ENCODE measurements at places on chromosomes 7 and 10.

GRCh38 chr10:52463826-52464225 is 149.7 kb downstream of the DKK1 start:
- no peak for DNase-seq

- no peak for DNase-seq
Measured at GRCh38 chr10:76451911-76452310, 1020.5 kb downstream of the LRMDA start.

- no peak for DNase-seq
Measured at GRCh38 chr10:14930610-14931009, 23.3 kb downstream of the DCLRE1C start.

DNA sequence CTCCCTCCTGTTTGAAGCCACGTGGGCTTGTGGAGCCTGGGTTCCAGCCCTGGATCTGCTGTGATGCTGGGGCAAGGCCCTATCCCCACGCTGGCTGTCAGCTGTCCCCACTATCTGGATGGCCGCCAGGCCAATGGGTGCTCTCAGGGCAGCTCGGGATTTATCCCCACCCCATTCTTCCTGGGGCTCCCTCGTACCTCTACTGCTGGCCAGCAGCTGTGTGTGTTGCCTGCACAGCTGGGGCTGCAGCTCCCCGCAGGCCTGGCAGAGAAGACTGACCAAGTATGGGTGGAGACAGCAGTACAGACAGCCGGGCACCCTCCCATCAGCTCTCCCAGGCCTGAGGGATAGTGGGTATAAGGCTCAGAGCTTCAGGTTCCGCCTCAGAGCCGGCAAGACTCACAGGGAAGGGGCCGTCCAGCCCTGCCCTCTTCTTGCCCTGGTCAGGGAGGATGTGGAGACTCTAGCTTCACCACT is 13.6 kb downstream of the CLIP2 start:
- DNase-seq = no peak

- DNase-seq = no peak
Measured at GRCh38 chr10:29358010-29358616, 69.2 kb downstream of the LYZL1 start.

DNA sequence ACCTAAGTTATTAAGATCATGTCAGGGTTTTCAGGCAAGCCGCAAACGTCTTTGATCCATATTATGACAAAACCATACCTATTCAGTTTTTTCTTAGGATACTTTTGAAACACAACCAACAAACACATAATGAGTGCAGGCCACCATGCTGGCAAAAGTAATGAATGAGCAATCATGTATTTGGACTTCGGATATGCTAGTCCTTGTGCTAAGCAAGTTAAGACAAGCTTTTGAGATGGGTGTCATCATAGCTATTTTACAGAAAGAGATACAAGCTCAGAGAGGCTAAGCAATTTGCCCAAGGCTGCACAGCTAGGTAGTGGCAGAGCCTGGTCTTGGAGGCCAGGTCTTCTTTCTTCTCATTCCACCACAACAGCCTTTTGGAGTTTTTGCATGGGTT is 12.5 kb upstream of the KCNK18 start:
- no peak for DNase-seq

GRCh38 chr10:43655311-43655710 is 6.6 kb upstream of the ZNF32 start:
- no peak for DNase-seq

DNA sequence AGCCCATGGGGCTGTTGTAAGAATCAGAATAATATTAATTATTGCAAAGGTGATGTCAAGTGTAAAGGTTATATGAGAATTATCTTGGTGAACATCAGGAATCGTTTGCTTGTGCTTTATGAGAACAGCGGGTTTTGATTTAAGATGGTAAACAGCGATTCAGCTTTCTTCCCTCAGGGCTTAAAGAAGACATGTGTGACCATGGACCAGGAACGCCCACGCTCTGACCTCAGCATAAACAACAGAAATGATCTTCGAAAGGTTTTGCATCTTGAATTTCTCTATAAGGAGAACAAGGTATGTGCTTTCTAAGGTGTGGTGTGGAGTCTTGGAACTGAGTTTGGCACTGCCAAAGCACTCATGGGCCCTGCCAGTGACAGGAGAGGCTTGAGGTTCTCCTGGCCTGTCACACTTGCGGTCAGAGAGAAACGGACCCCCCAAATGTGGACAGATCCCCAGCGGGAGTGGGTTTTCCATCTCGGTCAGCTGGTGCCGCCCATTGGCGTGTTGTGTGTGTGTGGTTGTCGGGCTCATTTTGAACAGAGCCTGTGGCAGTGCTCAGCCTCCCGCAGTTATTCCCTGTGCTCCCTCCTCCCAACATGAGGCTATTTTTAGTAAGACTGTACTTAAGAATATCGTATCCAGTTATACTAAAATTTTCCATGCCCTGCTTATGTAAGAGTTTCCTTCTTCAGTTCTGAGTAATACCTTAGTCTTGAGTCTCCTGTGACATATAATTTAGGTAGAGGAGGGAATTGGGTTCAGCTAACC is 7.2 kb downstream of the MINDY4 start:
- no peak for DNase-seq

DNA sequence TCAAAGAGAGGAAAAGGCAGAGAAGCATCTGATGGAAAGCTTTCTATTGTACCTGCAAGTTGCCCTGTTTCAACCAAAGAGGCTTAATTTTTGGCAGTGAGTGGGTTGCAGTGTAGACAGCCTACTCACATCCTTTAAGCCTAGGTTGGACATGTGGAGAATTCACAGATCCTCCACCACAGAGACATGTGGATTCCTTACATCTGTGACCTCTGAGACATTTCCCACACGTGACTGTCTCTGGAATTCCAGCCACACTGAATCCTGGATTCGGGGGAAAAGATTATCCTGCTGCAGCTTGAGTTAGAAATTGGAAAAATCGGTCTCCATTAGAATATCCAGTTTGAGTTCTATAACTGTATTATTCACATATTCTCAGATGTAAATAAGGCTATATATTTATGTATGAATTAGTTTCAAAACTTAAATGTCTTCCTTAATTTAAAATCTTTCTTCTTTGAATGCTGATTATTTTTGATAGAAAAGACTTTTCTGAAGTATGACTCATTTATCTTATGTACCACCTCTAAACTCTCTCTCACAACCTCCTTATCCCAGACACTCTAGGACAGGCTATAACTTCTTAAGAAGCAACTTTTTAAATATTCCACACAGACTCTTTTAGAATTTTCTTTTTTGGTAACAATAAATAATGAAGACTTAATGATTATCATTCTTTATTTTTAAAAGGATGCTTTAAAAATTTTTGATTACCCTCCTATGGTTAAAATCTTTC is 123.3 kb downstream of the TWIST1 start:
- DNase-seq = no peak

DNA sequence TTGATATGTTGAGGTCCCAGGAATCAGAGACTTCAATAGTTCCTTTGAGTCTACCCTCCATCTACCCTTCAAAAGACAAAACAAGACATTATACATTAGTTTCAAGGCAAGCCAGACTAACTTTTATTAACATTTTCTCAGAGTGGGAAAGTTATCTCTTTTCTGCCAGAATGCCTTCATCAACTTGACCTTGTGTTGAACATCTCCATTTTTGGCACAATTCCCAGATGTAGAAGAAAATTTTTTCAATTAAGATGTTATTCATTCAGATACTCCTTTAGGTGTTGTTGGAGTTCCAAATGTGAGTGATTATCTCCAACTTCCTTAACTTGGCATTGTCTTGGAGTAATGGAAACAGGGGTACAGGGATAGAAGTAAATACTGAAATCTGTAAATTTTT is 59.1 kb downstream of the NRF1 start:
- DNase-seq = no peak

GRCh38 chr7:94741179-94741578 is 85.2 kb upstream of the SGCE start:
- no peak for DNase-seq

DNA sequence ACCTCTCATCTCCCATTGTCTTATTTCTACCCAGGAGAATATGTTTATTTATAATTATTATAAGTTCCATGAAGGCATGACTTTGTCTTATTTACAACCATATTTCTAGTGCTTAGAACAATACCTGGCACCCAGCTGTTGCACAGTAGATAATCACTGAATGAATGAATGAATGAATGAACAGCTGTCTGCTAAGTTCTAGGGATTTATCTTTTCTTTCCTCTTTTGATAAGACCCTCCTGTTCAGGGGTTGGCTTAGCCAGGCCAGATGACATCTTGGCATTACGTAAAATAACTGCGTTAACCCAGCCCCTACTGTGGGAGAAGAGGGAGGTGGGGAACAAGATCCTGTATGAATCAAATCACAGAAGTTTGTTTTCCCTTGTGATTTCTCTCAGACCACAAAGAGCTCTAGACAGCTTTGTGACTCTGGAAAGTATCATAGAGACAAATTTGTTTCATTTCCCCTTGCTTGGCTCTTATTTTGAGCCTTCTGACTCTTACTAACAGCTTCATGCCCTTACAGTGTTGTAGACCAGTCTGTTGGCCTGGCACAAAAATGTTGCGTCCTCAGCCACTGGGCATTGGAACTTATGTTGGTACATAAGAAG is 8.4 kb downstream of the ZNF862 start:
- no peak for DNase-seq

GRCh38 chr10:97599272-97599619 is 9.7 kb downstream of the C10orf62 start:
- DNase-seq = no peak

DNA sequence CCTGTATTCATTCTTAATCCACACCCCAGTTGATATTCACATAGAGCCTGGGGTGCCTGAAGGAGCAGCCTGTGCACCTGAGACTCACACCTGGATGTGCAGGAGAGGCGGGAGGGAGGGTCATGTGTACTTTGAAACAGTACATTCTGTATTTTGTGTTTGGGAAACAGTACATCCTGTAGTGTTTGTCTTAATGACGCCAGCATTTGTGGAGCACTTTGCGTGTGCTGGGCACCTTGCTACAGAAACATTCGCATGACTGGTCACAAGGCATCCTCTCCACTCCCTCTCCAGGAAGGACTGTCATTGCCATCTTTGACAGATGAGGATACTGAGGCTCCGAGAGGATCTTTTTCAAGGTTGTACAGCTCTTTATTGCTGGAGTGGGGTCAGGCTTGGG is 132.1 kb downstream of the TACC2 start:
- peak; percentile 77 for DNase-seq

- DNase-seq = no peak
Measured at GRCh38 chr10:104028146-104028545, 57.5 kb downstream of the COL17A1 start.

- DNase-seq = no peak
Measured at GRCh38 chr7:27647046-27647445, 15.6 kb downstream of the HIBADH start.

GRCh38 chr10:90064295-90064694 is 362.9 kb downstream of the KIF20B start:
- DNase-seq = no peak

DNA sequence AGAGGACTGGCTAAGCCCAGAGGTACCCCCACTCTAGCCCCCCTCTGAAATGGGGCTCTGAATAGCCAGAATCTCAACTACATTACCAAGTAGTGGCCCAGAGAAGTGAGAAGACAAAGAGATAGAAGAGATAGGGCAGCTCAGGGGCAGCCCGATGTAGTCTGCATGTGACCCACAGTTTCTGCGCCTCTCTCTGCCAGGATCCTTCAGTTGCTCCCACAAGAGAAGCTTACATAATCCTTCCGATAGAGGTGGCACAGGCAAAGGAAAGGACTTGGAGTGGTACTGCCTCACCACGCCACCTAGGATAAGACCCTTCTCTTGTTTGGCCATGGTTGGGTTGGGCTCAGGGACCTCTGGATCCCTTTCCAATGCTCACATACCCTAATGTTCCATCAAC is 5.4 kb upstream of the PDE1C start:
- no peak for DNase-seq

DNA sequence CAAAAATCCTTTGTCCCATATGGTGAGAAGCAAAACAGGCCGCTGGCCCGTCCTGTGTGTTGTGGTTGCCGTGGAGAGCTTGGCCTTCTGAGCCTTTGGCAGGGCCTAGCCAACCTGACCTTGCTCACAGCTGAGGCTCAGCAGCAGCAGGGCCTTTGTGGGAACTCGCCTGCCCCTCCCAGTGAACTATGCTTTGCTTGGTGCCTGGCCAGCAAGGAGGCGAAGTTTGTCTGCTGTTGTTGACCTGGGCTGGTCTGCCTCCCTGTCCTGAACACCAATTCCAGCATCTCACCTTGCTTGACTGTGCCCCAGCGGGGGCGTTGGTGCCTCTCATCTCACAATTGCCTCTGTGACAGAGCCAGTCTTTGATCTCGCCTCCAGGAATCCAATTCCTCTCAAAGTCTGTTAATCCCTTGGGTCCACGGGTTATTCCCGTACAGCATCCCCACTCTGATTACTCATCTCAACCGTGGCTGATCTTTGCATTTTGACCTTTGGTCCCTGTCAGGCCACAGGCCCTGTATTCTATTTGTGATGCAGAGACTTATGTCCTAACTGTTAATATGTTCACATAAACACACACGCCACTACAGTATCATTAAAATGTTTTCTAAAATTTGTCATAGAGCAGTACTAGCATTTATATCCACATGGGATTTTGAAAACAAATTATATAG is 22.6 kb downstream of the EPDR1 start:
- peak; percentile 68 for DNase-seq

DNA sequence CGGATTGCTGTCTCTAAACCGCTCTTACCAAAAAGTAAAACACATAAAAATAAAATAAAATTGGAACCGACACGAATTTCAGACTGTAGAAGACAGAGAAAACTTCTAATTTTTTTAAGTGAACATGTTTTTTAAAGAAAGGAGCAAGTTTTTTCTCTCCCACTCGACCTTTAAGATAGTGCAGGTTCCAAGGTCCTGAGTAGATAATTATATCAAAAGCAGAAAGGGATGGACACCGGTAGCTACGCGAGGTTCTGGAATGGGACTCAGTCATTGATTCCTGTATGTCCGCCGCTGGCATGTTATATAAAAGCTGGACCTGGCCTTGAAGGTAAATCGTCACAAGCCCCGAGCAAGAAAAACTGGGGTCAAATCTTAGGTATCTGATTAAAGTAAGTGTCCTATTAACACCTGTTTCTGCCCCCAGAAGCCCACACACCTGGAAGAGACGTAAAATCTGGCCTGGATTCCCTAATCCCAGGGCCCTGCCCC is 462 bp upstream of the CISD1 start:
- DNase-seq = no peak

DNA sequence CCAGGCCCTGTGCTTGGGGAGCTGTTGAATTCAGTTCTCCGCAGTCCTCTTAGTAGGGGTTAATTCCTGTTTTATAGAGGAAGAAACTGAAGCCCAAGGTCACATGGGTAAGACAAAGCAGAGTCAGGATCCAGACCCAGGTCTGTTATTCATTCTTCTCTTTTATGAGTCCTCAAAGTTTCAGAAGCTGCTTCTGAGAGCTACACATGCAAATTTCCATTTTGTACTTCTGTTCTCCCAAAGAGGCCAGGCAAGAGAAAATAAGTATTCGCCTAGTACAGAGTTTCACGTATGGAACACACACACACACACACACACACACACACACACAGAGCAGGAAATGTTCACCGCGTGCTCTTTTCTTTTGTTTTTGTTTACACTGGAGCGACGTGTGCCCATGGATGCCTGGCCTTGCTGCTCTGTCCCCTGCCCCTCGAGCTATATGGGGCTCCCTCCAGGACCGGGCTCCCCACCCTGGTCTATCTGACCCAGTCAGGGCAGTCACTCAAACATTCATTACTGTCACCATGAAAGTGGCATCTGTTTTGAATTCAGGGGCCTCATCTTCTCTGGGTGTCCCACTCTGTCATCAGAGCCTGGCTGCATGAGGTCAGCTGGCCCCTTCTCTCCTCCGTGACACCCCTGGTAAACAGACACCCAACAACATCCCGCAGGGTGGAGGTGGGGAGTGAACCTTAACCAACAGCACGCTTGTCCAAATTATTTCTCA is 84.4 kb downstream of the TNS3 start:
- no peak for DNase-seq

Measured in upper lobe of right lung (tissue), 1 donor.